ENCODE measurements at places on chromosomes 1 and 21. TPM values are rescaled to one million over a fixed set of nuclear protein-coding genes. Genes with fewer than 3 reads are reported as not detected.
A peak's percentile ranks its signal among the peaks of the same experiment; 100 is the strongest.

The CD1D gene
- total RNA-seq: 4.6 TPM

The CTSS gene
- total RNA-seq: 0.03 TPM

The GSTM2 gene
- 78.5 TPM for total RNA-seq

GRCh38 chr1:184624051-184624450, 130.6 kb downstream of the EDEM3 start:
- H3K4me3 ChIP-seq: no peak overlapping the region
- no peaks in the 10 kb centered on the region for H3K36me3 ChIP-seq
- H3K4me1 ChIP-seq: peaks cover 11% of the 10 kb centered on the region
- no peak overlapping the region for H3K27ac ChIP-seq
- no peak for DNase-seq
- H3K27me3 ChIP-seq: no peaks in the 10 kb centered on the region

GRCh38 chr1:39178541-39179431, 25.7 kb upstream of the MACF1 start:
- no peaks in the 10 kb centered on the region for H3K36me3 ChIP-seq
- peak; percentile 49 for DNase-seq
- H3K4me1 ChIP-seq: peaks cover 42% of the 10 kb centered on the region
- no peaks in the 10 kb centered on the region for H3K27me3 ChIP-seq
- H3K4me3 ChIP-seq: no peak overlapping the region
- H3K27ac ChIP-seq: peak overlapping the region; percentile 93

GRCh38 chr1:244388961-244389360, 62.7 kb downstream of the ADSS2 start:
- no peaks in the 10 kb centered on the region for H3K4me1 ChIP-seq
- no peaks in the 10 kb centered on the region for H3K27me3 ChIP-seq
- no peak for DNase-seq

GRCh38 chr1:210373878-210374599, 45.3 kb downstream of the HHAT start:
- H3K27me3 ChIP-seq: no peaks in the 10 kb centered on the region
- H3K27ac ChIP-seq: peak overlapping the region; percentile 79
- H3K4me3 ChIP-seq: no peak overlapping the region
- peak; percentile 91 for DNase-seq
- H3K4me1 ChIP-seq: no peaks in the 10 kb centered on the region

DNA sequence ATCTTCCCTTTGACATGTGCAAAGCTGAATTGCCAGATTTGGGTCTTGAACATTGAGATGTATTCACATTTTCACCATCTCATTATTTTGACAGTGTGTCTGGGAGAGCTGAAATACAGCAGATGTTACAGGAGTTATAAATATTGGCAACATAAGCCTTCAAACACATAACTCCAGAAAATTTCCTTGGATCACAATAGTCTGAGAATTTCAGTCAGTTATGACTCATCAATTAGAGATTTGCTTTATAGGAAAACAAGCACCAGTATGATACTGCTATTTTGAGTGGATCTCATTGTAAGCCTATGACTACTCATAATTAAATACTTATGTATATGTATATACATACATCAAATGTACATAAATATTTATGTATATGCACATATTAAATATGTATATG, 1171.8 kb downstream of the AMY1C start:
- DNase-seq: no peak
- no peaks in the 10 kb centered on the region for H3K4me1 ChIP-seq

- peak overlapping the region; percentile 31 for H3K27ac ChIP-seq
- peaks cover 36% of the 10 kb centered on the region for H3K36me3 ChIP-seq
- DNase-seq: no peak
- no peak overlapping the region for H3K4me3 ChIP-seq
- H3K27me3 ChIP-seq: no peaks in the 10 kb centered on the region
Measured at GRCh38 chr1:43444151-43444828, 9.4 kb downstream of the HYI start.

DNA sequence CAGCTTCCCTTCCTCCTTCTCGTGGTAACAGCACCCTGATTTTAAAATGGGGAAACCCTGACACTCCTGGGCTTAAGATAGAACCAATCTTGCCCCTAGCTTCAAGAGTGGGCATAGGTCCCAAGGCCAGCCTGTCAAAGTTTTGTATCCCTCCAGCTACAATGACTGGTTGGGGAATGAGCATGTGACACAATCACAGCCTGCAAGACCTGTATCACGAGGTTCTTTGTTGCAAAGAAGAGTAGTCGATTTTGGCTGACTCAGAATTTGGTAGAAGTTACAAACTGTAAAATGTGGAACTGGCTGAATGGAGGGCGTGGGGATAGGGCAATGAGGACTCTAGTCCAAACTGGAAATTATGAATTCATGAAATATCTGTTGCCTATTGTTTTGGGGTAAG, 18.7 kb downstream of the CTSK start:
- no peak for DNase-seq
- H3K4me3 ChIP-seq: no peak overlapping the region
- no peaks in the 10 kb centered on the region for H3K4me1 ChIP-seq
- H3K36me3 ChIP-seq: no peaks in the 10 kb centered on the region
- H3K27ac ChIP-seq: no peak overlapping the region

GRCh38 chr1:242524571-242525359, at the start of gene PLD5:
Gene PLD5, minus strand, starts transcription at chr1:242524697.
- peaks cover 80% of the 10 kb centered on the region for H3K27me3 ChIP-seq
- H3K4me1 ChIP-seq: peaks cover 5% of the 10 kb centered on the region
- peak within 1 kb of the TSS; percentile 51 for H3K4me3 ChIP-seq
- H3K27ac ChIP-seq: no peak within 1 kb of the TSS
- peak; percentile 2 for DNase-seq
